ENCODE measurements at places on chromosomes 12 and 14. TPM values are rescaled to one million over a fixed set of nuclear protein-coding genes. Genes with fewer than 3 reads are reported as not detected.

DNA sequence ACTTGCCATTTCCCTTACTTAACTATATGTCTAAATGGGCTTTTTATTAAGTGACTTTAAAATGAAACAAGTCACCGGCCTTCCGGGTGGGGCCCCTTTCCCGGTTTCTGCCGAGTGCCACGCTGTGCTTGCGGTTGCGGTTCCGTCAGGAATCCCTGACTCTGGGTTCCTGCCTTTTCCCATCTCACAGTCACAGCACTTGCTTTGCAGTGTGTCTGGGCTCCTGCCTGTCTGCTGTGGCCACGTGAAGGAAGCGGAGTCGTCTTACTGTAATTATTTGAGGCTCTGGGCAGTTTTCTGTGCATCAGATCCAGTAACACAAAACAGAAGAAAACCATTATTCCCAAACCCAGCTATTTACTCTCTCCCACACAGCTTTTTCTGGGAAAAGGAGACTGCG is 44.0 kb upstream of the FRMD6 start:
- H3K4me3 ChIP-seq: no peak overlapping the region
- H3K27me3 ChIP-seq: no peaks in the 10 kb centered on the region
- no peak for DNase-seq
- H3K36me3 ChIP-seq: no peaks in the 10 kb centered on the region

RAD51AP1 gene
- total RNA-seq: 0.84 TPM

SNAPC1 gene
- 6.2 TPM for total RNA-seq

DNA sequence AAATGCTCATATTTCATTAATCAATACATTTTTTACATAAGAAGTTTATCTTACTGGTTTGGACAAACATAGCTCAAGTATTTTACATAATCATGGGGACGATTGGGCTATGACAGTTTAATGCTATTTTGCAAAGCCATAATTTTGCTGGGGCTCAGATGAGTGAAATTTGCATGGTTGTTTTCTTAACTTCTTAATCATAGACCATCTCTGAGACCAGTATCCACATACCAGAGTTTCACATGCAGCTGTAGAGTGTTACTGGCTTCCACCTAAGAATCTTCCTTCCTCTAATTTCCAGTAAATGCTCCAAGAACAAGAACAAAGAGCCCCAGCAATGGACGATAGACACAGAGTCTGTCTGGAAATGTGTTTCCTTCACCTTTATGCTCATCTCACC is 303.0 kb upstream of the TMEM132C start:
- H3K4me3 ChIP-seq: no peak overlapping the region
- H3K4me1 ChIP-seq: no peaks in the 10 kb centered on the region
- H3K27me3 ChIP-seq: no peaks in the 10 kb centered on the region

GRCh38 chr14:36438883-36439282 is 81.1 kb downstream of the NKX2-1 start:
- H3K27me3 ChIP-seq: no peaks in the 10 kb centered on the region
- H3K36me3 ChIP-seq: no peaks in the 10 kb centered on the region
- no peak overlapping the region for H3K27ac ChIP-seq
- no peak for DNase-seq

DNA sequence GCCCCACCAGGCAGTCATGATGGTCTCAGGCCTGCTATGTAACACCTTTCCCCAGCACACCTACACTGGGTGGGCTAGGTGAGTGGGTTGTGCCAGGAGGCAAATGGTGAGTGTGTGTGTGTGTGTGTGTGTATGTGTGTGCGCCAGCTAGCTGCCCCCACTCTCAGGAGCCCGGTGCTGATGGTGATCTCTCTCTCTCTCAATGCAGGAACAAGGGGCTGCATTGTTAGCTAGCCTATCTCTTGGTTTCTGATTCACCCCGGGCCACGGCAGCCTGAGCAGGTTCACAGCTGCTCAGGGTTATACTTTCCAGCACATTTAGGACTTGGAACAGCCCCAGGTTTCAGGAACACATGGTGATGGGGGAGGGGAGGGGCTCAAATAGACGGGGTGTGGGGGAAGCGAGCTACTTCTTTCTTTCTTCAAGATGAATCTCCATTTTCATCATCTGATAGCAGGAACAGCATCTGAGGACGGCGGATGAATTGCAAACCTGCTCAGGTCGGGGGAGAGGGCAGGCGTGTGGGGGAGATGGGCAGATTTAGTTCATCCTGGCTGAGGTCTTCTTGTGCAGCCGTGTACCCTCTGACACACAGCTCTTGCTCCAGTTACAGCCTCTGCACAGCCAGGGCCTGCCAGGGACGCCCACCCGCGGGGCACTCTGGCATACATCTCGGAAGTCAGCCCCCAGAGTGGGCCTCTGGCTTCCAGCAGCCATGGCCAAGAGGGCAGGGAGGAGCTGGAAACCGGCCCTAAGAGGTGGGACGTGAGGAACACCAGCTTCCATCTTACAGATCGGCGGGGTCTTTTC is 137.6 kb downstream of the ZFP36L1 start:
- H3K27me3 ChIP-seq: no peaks in the 10 kb centered on the region
- DNase-seq: no peak
- no peak overlapping the region for H3K4me3 ChIP-seq
- no peak overlapping the region for H3K27ac ChIP-seq

DNA sequence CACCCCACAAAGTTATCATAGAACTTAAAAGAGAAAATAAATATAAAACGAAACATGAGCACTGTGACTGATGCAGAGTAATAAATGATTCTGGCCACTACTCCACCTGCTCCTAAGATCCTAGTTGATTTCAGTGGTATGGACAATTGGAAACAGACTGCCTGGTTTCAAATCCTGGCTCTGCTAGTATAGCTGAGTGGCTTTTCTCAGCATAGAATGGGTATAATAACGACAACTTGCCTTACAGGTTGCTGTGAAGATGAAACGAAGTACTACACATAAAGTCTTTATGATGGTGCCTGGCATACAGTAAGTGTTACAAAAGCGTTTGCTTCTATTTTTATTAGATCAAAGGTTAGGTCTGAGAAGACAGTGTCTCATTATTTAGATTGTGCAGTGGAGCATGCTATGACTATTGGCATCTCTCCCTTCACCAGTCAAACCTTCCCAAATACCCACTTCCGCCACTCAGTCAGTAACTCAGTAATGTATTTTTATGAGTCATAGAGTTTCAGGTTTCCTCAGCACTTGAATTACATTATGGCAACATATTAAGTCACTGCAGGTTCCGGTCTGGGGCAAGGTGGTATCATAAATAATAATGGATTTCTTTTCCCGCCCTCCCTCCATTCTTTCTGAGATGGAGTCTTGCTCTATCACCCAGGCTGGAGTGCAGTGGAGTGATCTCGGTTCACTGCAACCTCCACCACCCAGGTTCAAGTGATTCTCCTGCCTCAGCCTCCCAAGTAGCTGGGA is 29.7 kb upstream of the NR2C1 start:
- H3K27me3 ChIP-seq: no peaks in the 10 kb centered on the region
- H3K36me3 ChIP-seq: peaks cover 49% of the 10 kb centered on the region
- no peak for DNase-seq
- H3K4me3 ChIP-seq: no peak overlapping the region
- H3K4me1 ChIP-seq: peaks cover 4% of the 10 kb centered on the region

DNA sequence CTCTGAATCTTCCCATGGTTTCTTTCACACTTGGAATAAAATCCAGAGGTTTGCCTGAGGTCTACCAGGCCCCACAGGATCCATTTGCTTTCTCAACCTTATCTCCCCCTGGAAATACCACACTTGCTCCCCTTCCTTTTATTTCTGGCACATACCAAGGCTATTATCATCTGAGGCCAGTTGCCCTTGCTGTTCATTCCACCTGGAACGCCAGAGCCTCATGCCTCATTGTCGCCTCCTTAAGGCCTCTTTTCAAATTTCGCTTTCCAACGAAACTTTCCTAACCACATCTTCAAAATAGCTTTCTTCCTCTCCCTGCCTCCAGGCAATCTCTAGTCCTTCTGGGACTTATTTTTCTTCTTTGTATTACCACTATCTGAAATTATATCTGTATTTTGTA is 11.2 kb upstream of the LRIG3 start:
- H3K4me1 ChIP-seq: no peaks in the 10 kb centered on the region
- DNase-seq: no peak
- H3K4me3 ChIP-seq: no peak overlapping the region
- H3K27me3 ChIP-seq: no peaks in the 10 kb centered on the region
- no peak overlapping the region for H3K27ac ChIP-seq

- peaks cover 13% of the 10 kb centered on the region for H3K4me1 ChIP-seq
- no peak overlapping the region for H3K4me3 ChIP-seq
- no peak for DNase-seq
- H3K27me3 ChIP-seq: no peaks in the 10 kb centered on the region
- H3K27ac ChIP-seq: no peak overlapping the region
Measured at GRCh38 chr12:124902916-124903315, 11.5 kb downstream of the UBC start.

- no peak overlapping the region for H3K27ac ChIP-seq
- H3K27me3 ChIP-seq: no peaks in the 10 kb centered on the region
Measured at GRCh38 chr12:70078161-70078560, 165.1 kb upstream of the CNOT2 start.

NEUROD4 gene
- total RNA-seq: not detected

KCNJ8 gene
- total RNA-seq: 20.9 TPM

GRCh38 chr12:57624441-57625220 is 8.4 kb downstream of the B4GALNT1 start:
- peaks cover 25% of the 10 kb centered on the region for H3K4me1 ChIP-seq
- no peak overlapping the region for H3K27ac ChIP-seq
- no peaks in the 10 kb centered on the region for H3K36me3 ChIP-seq
- H3K27me3 ChIP-seq: peaks cover 91% of the 10 kb centered on the region

Data from upper lobe of right lung (tissue), 1 donor.